ENCODE measurements at places on chromosomes 16 and 17.

- no peak for DNase-seq
These were observed 6.9 kb upstream of the SCNN1G start for GRCh38 chr16:23175651-23176050.

DNA sequence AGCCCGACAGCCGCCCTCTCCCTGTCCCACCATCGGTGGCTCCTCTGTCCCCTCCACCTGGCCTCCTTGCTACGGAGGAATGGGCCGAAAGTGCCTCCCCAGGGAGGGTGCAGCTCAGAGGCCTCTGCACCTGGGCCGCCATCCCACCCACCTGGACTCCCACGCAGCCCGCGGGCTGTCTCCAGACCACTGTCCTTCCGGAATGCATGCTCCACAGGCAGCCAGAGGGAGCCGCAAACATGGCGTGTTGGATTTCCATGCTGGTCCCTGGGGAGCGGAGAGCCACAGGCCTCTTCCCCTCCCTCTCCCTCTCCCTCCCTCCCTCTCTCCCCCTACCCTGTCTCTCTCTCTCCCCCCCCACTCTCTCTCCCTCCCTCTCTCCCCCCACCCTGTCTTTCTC is 3.0 kb downstream of the SSTR5 start:
- no peak for DNase-seq

DNA sequence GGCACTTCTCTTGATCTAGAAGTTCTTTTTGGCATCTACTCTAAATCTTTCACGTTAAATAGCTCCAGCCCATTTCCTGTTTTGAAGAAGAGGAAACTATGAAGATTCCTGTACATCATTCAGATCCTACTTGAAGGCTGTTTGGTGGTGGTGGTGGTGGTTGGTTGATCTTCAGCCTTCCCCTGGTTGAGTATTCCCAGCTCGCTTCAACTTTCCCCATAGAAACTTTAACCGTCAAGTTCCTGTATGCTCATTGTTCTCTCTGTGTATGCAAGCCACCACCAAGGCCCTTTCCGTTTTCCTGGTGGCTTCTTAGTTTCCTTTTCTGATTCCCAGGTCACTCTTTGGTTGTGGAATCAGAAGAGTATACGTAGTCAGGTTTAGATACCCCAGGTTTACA is 3.3 kb downstream of the LRRC46 start:
- DNase-seq: no peak

- no peak for DNase-seq
These were observed 18.8 kb downstream of the WNT9B start for GRCh38 chr17:46869975-46870803.

DNA sequence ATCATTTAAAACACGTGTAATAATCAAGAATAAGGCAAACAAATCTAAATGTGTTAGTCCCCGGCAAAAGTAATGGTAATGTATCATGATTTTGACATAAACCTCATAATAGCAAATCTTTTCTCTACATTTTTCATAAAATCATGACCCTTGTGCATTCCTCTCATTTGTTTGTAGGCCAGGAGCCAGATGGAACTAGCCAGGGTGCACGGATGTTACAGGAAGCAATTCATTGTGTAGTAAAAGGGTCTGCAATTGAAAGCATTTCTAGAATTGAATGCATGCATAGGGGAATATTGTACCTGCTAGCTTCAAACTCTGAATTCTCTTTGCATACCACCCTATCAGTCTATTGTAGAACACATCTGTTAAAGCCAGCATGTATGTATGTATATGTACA is 66.6 kb downstream of the CNTNAP4 start:
- no peak for DNase-seq

- DNase-seq: no peak
These were observed 1.3 kb upstream of the RAB11FIP3 start for GRCh38 chr16:424033-424622.
